Kidney epithelial cell (primary cell): ENCODE measurements at places on chromosomes 16 and 17.
A peak's percentile ranks its signal among the peaks of the same experiment; 100 is the strongest.

- DNase-seq, result peak; percentile 16
Observed at GRCh38 chr16:77660311-77660710, 62.0 kb upstream of the NUDT7 start.

DNA sequence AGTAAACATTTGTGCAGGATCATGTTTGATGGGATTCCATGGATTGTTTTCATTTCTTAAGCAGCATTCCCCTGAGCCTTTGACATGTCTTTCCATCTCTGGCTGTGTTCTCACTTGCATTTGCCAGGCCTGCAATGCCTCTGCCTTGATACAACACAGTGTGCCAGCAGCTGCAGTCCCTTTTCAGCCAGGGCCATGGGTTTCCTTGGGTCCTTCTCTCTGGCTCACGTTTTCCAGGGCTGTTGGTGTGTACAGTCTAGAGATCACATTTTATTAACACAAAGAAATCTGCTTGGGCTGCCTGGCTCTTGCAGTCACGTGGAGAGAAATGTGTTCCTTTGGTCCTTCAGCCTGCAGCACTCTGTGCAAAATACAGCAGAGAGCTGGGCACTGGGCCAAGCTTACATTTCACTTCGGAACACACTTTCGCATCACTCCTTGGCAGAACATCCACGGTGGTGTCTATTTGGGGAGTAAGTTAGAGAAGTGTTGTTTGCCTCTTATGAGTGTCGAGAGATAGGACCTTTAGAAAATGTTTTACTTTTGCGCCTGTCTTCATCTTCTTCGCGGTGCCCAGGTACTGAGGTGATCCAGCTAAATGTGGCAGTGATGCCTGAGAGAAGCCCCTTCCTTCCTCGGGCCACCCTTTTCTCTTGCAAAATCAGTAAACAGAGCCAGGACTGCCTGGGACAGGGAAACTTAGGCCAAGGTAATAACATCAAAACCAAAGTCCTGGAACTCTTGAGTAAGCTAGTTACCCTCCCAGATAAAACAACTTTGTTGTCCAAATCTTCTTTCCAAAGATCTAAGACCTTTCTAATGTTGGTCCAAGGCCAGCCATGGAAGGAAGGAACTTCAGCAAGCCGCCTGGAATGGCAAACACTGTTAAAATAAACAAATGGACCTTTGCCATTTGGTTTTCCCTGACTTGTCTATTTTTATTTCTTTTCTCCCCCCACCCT lies 20.9 kb downstream of the HLF start:
- DNase-seq, result no peak

- no peak for DNase-seq
Observed at GRCh38 chr16:64089697-64090096, 1032.2 kb downstream of the CDH11 start.

- DNase-seq, result no peak
Observed at GRCh38 chr17:57726213-57726790, 18.8 kb downstream of the CCDC182 start.

- no peak for DNase-seq
Observed at GRCh38 chr16:1425616-1426370, 5.1 kb upstream of the PERCC1 start.

- DNase-seq, result no peak
Observed at GRCh38 chr17:9356488-9356911, 219.1 kb downstream of the STX8 start.

GRCh38 chr17:76072148-76072858 lies at the start of gene SRP68:
SRP68 (minus strand) TSS chr17:76072517; CDS start chr17:76072491, 26 bp downstream.
- DNase-seq, result peak; percentile 86

DNA sequence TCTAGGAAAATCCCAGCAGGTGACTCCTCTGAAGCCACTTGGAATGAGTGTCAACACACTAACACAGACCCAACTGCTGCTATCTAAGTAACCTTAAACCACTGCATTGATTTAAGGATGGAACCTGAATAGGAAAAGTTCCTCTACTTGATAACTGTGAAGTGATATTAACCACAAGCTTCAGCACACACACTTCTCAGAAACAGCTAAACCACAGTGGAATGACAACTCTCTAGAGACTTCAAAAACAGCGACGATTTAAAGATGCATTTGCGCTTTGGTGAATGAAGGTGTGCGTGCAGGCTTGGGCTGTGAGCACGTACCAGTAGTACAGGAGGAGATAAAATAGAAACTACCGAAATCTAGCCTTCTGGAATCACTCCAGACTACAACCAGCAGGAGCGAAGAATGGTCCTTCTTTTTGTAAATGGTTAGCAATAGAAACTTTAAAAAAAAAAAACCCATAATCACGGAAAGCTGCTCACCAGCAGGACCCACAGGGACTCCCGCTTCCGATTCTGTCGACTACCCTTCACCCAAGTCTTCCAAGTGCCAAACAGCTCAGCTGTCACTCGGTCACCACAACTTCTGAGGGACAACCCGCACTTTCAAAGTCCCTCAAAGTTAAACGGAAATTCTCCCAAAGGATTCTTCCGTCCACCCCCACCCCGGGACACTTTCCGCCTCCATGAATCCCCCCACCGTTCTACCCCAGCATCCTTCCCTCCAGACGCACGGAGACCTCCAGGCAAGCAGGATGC lies 137.7 kb upstream of the CORO6 start:
- no peak for DNase-seq

- DNase-seq, result no peak
Observed at GRCh38 chr17:72077326-72077960, 43.4 kb upstream of the SOX9 start.

DNA sequence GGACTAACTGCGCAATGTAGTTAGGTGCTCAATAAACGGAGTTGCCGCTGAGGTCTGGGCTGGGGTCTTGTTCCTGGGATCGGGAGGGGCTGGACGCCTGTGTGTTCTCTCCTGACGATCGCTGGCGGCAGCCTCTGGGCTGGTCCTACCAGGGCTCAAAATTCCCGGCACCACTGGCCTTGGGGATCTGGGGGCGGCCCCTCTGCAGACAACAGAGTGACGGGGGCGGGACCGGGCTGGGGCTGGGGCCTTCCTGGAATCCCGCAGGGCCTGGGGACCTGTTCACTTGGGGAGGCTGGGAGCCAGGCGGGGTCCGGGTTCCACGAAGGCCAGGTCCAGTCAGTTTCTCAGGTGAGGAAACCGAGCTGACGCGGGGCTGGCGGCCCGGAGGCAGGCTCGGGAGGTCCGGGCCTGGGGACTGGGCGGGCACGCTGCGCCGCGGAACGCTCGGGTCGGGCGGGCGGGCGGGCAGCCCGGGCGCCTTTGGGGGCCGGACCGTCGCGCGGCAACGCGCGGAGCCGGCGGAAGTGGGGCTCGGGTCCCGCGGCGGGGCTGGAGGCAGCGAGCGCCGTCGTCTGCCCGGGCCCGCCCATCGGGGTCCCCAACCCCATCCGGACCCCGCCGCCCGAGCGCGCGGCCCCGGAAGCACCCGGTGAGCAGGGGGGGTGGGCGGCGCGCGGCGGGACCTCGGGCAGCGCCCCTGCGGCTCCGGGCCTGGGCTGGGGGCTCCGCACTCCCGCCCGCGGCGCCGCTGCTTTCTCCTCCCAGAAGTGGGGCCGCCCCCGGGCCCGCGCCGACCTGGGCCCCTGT lies at the start of gene PIGQ:
Gene PIGQ (plus strand): TSS at position 524 of the 810 bp plus-strand sequence. CDS start 4,107 bp downstream, outside the sequence.
- no peak for DNase-seq

GRCh38 chr16:6641091-6641490 lies 691.6 kb upstream of the RBFOX1 start:
- DNase-seq, result no peak

DNA sequence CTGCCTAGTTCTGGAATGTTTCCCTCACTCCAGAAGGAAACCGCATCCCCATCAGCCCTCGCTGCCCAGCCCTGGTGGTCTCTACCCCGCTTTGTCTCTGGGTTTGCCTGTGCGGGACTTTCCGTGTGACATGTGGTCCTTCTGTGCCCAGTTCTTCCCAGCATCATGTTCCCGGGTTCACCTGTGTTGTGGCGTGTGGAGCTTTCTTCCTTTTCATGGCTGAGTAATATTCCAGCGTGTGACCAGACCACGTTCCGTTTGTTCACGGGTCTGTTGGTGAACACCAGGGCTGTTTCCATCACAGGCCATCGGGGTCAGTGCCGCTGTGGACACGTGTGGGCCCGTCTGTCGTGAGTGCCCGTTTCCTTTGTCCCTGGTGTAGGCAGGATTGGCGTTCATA lies 32.1 kb downstream of the CACNA1H start:
- DNase-seq, result no peak

- no peak for DNase-seq
Observed at GRCh38 chr17:77513045-77513444, 372.3 kb downstream of the SEC14L1 start.

DNA sequence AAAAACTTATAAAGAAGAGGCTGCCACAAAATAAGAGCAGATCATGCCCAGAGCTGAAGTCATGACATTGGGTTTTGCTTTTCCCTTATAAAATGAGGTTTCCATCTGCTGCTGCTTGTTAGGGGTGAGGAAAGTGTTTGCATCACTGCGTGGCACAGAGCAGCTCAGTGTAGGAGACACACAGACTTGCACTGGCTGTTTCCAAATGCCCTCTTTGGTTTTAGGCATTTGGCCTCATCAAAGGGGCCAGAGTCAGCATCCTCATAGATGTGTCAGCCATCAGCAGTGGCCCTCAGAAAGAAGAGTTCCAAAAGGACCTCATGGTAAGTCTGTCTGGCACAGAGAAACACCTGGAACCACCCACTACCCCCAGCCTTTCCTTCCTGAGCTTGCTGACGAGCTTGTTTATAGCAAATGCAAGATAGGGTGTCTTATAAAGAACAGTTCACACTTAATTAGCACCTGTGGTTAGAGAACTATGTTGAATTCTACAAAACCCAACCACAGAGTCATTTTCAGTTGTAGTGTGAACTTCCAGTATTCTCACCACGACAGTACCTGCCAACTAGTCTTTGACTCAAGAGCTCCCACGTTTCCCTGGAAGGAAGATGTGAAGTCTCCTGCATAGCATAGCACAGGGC lies 17.0 kb downstream of the VWA3A start:
- no peak for DNase-seq

GRCh38 chr16:49620158-49620868 lies 235.6 kb downstream of the ZNF423 start:
- peak; percentile 31 for DNase-seq

- DNase-seq, result no peak
Observed at GRCh38 chr17:10380631-10381408, 8.0 kb upstream of the MYH13 start.

DNA sequence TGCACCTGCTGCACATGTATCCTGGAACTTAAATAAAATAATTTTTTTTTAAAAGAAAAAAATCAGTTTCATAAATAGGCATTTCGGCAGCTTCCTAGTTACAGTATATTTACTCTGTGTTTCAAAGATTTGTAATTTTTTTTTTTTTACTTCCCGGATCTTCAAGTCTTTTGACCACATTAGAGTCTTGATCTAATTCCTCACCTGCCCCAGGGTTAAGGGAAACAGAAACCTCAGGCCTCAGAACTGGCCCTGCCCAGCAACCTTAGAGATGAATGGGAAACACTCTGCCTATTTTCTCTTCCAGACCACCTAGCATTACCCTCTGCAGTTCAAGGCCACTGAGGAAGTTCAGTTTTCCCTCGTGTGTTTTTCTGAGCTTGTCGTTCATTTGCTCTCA lies 304.0 kb downstream of the MAF start:
- no peak for DNase-seq

DNA sequence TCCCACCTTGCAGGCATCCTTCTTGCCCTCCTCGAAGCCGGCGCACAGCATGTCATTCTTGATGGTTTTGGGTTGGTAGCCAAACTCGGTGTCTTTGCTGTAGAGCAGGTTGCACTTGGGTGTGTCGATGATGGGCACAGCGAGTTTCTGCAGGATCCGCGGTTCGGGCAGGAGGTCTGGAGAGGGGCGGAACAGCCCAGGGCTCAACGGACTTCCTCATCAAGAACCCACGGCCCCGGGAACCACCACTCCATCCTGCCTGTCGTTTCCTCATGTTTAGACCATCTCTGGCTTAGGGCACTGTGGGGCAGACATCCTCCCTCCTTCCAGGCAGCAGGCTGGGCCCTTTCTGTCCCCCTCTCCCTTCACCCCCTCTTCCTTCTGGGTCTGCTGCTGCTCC lies 6.5 kb downstream of the PRSS27 start:
- no peak for DNase-seq

DNA sequence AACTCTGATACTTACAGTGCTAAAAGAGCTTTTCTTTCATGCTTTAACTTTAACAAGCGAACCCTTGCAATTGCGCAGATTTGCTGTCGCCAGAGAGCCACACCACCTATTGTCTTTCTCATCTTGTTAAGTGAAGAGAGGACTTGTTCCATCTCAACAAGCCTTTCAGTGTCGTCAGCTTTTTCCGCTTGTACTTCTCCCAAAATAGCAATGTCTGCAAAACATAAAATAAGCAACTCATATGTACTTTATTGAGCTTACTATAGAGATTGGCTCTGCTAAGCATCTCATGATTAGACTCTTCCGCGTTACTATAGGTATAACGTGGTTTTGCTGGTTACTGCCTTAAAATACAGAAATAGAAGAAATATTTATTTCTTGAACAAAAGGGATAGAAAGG lies 51.9 kb downstream of the ABCA8 start:
- no peak for DNase-seq
